ENCODE measurements at places on chromosomes 6 and 20. TPM values are rescaled to one million over a fixed set of nuclear protein-coding genes. Genes with fewer than 3 reads are reported as not detected.

The IP6K3 gene
- total RNA-seq, result 344 TPM

The RGS17 gene
- not detected for total RNA-seq

The WFDC10B gene
- total RNA-seq, result not detected

The TMEM14C gene
- total RNA-seq, result 107 TPM

The HLA-G gene
- not detected for total RNA-seq

The RIOK1 gene
- total RNA-seq, result 22.6 TPM

The TMC2 gene
- total RNA-seq, result not detected

The OVOL2 gene
- total RNA-seq, result not detected

The PRKN gene
- total RNA-seq, result 13.2 TPM

The FAM83C gene
- not detected for total RNA-seq

The KCNG1 gene
- not detected for total RNA-seq

The GTF2H4 gene
- 8.7 TPM for total RNA-seq

The PDYN gene
- total RNA-seq, result not detected

The GRM4 gene
- not detected for total RNA-seq

The CAPN11 gene
- not detected for total RNA-seq

The ERVFRD-1 gene
- total RNA-seq, result not detected

The ADGRF4 gene
- total RNA-seq, result not detected

The ADA gene
- total RNA-seq, result 5.1 TPM

Measured in gastrocnemius medialis (tissue), 4 donors.